ENCODE measurements at places on chromosomes 2 and 18.

- DNase-seq = no peak
Measured at GRCh38 chr2:67456428-67456827, 59.3 kb downstream of the ETAA1 start.

DNA sequence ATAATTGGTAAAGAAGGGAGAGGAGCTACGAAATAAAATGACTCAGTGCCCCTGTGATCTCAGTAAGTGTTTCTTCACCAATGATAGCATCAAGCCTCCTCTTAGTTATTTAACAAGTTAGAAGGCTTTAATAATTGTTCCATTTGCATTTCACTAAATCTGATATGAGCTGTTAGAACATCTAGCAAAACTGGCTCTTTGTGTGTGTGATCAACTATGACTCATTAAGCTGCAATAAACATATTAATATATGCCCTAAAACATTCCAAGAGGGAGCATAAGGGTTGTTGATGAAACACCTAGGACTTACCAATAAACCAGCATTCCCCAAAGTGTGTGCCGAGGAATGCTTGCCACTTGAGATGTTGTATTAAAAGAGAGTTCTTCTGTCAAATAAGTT is 115.2 kb downstream of the OSBPL6 start:
- DNase-seq = no peak

GRCh38 chr2:15892151-15892880 is 48.0 kb upstream of the MYCN start:
- no peak for DNase-seq

GRCh38 chr2:145598434-145598833 is 1078.5 kb upstream of the ZEB2 start:
- DNase-seq = no peak
